H1 (cell line): ENCODE measurements at places on chromosomes 16 and 17.

DNA sequence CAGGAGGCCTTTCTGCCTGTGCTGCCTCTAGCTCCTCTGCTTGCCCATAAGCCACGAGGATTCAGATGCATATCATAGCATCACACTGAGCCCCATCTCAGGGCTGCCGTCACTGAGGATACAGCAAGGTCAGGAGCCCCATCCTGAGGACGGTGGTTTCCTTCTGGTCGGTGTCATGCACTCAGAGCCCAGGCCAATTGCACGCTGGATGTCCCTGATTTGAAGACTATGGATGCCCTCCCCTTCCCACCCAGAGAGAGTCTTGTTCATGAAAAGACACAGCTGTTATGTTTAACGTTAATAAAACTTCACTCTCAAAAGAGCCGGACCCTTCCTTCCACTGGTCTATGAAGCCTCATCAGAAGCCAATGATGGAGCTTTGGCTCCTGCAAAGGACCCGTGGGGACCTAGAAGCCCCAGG lies 19.9 kb downstream of the COTL1 start:
- no peaks in the 10 kb centered on the region; the same call in 1 of the 2 replicates for H3K27me3 ChIP-seq
- DNase-seq = no peak
- no peaks in the 10 kb centered on the region for H3K36me3 ChIP-seq
- peaks cover 24% of the 10 kb centered on the region for H3K4me1 ChIP-seq
- no peak overlapping the region; the same call in 1 of the 2 replicates for H3K27ac ChIP-seq

GRCh38 chr16:19884611-19885450 lies at the start of gene GPRC5B:
GPRC5B (minus strand) TSS chr16:19884848; CDS start chr16:19872845, 12,003 bp downstream.
- peaks cover 16% of the 10 kb centered on the region for H3K4me1 ChIP-seq
- H3K27ac ChIP-seq = no peak within 1 kb of the TSS
- no peaks in the 10 kb centered on the region for H3K36me3 ChIP-seq
- peak within 1 kb of the TSS; percentile 75 for H3K4me3 ChIP-seq
- H3K27me3 ChIP-seq = peaks cover 4% of the 10 kb centered on the region; the same call in 1 of the 2 replicates

- no peak overlapping the region for H3K4me3 ChIP-seq
- no peak for DNase-seq
- no peak overlapping the region for H3K27ac ChIP-seq
- H3K36me3 ChIP-seq = no peaks in the 10 kb centered on the region
- H3K27me3 ChIP-seq = no peaks in the 10 kb centered on the region
These were observed 7.3 kb upstream of the CAPNS2 start for GRCh38 chr16:55559233-55559632.

- H3K4me3 ChIP-seq = no peak overlapping the region
- H3K27me3 ChIP-seq = no peaks in the 10 kb centered on the region
- H3K36me3 ChIP-seq = no peaks in the 10 kb centered on the region
- no peak overlapping the region for H3K27ac ChIP-seq
These were observed 347.7 kb downstream of the NPIPA8 start for GRCh38 chr16:17988839-17989238.

- no peak overlapping the region for H3K27ac ChIP-seq
- peaks cover 55% of the 10 kb centered on the region for H3K36me3 ChIP-seq
- H3K27me3 ChIP-seq = no peaks in the 10 kb centered on the region
- H3K4me1 ChIP-seq = no peaks in the 10 kb centered on the region
- DNase-seq = no peak
These were observed 4.6 kb downstream of the TERF2 start for GRCh38 chr16:69381231-69381630.

GRCh38 chr17:35944151-35944550 lies 638 bp upstream of the LYZL6 start:
- no peak for DNase-seq
- no peak overlapping the region for H3K27ac ChIP-seq
- H3K27me3 ChIP-seq = no peaks in the 10 kb centered on the region

DNA sequence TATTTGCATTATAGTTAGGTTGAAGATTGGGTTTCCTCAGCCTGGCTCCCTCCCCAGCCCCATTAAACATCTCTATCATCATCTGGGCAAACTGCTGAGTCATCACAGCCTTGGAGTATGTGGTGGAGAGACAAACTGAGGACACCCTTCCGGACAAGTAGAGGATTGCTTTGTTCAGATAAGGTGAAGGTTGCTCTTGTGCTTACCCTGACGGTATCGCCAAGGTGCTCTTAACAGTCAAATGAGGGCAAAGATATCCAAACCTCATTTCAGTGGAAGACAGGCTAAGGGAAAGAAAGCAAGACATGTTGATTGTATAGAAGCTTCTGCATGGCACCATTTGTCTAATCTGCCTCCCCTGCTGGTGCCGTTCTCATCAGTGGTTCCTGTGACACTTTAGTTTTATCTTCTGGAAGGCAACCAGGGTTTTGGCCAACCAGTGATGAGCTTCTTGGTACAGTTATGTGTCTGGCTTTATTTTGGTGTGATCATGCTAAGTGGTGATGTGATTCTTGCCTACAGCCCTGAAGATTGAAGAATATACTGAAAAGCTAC lies 56.9 kb upstream of the LGALS9 start:
- H3K27ac ChIP-seq = no peak overlapping the region
- H3K4me1 ChIP-seq = peaks cover 19% of the 10 kb centered on the region
- H3K4me3 ChIP-seq = no peak overlapping the region
- H3K27me3 ChIP-seq = no peaks in the 10 kb centered on the region

DNA sequence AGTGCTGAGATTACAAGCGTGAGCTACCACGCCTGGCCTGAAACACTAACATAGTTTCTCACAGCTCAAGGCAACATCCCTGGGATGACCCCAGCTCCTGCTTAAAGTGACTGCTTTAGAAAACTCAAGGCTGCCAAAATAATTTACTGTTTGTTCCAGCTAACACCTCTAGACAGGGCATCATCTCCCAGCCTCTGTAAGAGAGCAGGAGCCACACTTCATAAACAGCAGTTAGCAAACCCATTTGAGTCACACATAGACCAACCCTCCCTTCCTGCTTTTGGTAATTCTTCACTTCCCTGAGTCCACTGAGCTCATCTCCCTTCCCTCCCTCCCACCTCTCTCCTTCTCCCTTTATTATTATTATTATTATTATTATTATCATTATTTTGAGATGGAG lies 201.3 kb downstream of the XYLT1 start:
- peaks cover 2% of the 10 kb centered on the region; the same call in 1 of the 2 replicates for H3K4me1 ChIP-seq
- no peak for DNase-seq
- H3K4me3 ChIP-seq = no peak overlapping the region

GRCh38 chr17:47708312-47708863 lies 14.4 kb downstream of the TBKBP1 start:
- H3K27ac ChIP-seq = no peak overlapping the region
- no peaks in the 10 kb centered on the region for H3K36me3 ChIP-seq
- peak; percentile 64 for DNase-seq
